Activated CD4-positive, alpha-beta T cell treated with anti-CD3 and anti-CD28 coated beads for 24 hours (primary cell): ENCODE measurements at places on chromosomes 7 and 10.
A peak's percentile ranks its signal among the peaks of the same experiment; 100 is the strongest.

- DNase-seq: peak; percentile 56
Measured at GRCh38 chr7:41881331-41882130, 178.6 kb upstream of the INHBA start.

- no peak for DNase-seq
Measured at GRCh38 chr10:34629084-34629483, 186.0 kb downstream of the PARD3 start.

GRCh38 chr10:130997267-130998045 is 314.1 kb downstream of the TCERG1L start:
- DNase-seq: no peak

GRCh38 chr10:97632949-97633884 is at the start of gene MORN4:
Gene MORN4, minus strand, starts transcription at chr10:97633500. Its CDS starts 13,847 bp downstream, at chr10:97619653.
- DNase-seq: peak; percentile 81

DNA sequence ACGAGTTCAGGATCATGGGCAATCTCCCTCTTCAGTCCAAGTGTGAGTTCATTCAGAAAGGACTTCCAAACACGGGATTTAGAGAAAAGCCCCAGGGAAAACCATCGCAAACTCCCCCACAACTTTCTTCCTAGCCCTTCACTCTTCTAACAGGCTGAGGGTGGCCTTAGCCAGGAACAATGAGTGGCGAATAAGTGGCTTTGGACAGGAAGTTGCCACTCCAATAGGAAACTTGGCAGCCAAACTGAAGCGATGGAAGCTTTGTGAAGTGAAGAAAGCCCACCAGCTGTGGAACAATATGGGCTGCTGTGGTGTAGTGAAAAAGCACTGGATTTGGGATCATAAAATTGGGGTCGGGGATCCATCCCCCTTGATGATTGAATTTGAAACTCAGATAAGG is 193.2 kb downstream of the TEX36 start:
- no peak for DNase-seq

DNA sequence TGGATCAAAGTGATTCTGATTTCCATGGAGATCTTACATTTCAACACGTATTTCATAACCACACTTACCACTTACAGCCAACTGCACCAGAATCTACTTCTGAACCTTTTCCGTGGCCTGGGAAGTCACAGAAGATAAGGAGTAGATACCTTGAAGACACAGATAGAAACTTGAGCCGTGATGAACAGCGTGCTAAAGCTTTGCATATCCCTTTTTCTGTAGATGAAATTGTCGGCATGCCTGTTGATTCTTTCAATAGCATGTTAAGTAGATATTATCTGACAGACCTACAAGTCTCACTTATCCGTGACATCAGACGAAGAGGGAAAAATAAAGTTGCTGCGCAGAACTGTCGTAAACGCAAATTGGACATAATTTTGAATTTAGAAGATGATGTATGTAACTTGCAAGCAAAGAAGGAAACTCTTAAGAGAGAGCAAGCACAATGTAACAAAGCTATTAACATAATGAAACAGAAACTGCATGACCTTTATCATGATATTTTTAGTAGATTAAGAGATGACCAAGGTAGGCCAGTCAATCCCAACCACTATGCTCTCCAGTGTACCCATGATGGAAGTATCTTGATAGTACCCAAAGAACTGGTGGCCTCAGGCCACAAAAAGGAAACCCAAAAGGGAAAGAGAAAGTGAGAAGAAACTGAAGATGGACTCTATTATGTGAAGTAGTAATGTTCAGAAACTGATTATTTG is 15.3 kb downstream of the HNRNPA2B1 start:
- DNase-seq: no peak

GRCh38 chr7:151684408-151685175 is 164.9 kb upstream of the RHEB start:
- no peak for DNase-seq

- DNase-seq: no peak
Measured at GRCh38 chr7:66296001-66296521, 90.9 kb downstream of the TPST1 start.

- DNase-seq: no peak
Measured at GRCh38 chr10:3418041-3418754, 245.6 kb upstream of the PITRM1 start.

DNA sequence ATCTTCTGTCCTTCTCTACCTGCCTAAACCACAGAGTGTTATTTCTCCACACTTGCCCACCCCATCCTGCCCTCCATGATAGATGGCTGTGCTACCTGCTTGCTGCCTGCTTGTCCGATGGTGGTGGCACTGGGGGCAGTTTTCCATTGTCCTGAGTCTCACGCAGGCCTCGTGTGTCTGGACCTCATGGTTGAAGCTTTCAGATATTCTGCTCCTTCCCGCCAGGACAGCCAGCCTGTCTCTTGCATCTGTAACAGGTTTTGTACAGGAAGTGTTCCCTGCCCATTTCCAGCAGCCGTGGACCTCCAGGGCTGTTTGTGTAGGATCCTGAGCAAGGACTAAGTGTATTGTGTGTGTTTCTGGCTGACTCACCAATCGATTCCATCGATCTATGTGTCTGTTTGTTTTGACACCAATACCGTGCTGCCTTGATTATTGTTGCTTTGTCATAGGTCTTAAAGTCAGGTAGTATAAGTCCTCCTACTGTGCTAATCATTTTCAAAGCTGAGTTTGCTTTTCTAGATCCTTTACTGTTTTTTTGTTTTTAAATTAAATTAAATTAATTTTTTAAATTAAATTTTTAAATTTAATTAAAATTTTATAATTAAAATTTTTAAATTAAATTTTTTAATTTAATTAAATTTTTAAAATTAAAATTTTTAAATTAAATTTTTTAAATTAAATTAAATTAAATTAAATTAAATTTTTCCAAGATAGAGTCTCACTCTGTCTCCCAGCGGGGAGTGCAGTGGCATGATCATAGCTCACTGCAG is 8.5 kb downstream of the IL15RA start:
- no peak for DNase-seq

GRCh38 chr7:28739826-28740225 is 218.3 kb downstream of the TRIL start:
- DNase-seq: no peak

- no peak for DNase-seq
Measured at GRCh38 chr7:97187067-97187466, 69.6 kb downstream of the SDHAF3 start.

GRCh38 chr10:129968853-129969183 is 4.7 kb upstream of the EBF3 start:
- no peak for DNase-seq

GRCh38 chr10:48638158-48638557 is 33.3 kb upstream of the ARHGAP22 start:
- no peak for DNase-seq

GRCh38 chr10:48608976-48609375 is 4.1 kb upstream of the ARHGAP22 start:
- no peak for DNase-seq

GRCh38 chr10:132557696-132558515 is 20.3 kb downstream of the INPP5A start:
- no peak for DNase-seq

GRCh38 chr7:128031901-128032604 is 816 bp upstream of the LRRC4 start:
- peak; percentile 33 for DNase-seq

- DNase-seq: no peak
Measured at GRCh38 chr7:143279186-143280098, 5.3 kb upstream of the TMEM139 start.

- no peak for DNase-seq
Measured at GRCh38 chr7:47488969-47489342, 93.0 kb downstream of the TNS3 start.

- DNase-seq: no peak
Measured at GRCh38 chr7:76364198-76364584, 5.4 kb upstream of the YWHAG start.

- no peak for DNase-seq
Measured at GRCh38 chr7:26910221-26910620, 45.8 kb upstream of the SKAP2 start.

DNA sequence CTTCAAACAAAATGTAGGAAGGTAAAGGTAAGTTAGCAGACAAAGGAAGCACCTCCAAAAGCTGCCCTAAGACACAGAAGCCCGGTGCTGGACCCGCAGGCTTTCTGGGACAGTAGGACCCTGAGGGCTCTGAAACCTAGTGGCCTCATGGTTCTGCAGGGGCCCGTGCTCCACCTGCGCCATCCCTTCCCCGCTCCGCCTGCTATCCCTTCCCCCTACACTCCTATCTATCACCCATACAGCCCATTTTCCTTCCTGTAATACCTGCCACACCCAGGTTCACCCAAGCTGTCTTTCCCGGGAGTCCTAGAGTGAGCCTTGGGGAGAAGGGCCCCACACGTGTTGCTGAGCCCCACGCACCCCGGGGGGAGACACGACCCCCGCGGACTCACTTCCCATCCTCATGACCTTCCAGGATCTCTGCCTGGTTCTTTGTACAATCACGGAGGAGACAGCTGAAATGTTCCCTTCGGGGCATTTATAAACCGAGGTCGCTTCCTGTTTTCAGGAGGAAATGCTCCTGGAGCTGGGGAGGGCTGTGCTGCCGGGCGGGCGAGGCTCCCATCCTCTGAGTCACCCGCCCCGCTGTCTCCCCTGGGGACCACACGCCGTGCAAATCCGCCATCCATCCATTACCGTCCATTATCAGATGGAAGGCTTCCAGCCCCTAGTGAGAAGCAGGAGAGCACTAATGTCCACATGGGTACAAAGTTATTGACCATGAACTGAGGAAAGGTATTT is 251.7 kb upstream of the PITRM1 start:
- DNase-seq: no peak

DNA sequence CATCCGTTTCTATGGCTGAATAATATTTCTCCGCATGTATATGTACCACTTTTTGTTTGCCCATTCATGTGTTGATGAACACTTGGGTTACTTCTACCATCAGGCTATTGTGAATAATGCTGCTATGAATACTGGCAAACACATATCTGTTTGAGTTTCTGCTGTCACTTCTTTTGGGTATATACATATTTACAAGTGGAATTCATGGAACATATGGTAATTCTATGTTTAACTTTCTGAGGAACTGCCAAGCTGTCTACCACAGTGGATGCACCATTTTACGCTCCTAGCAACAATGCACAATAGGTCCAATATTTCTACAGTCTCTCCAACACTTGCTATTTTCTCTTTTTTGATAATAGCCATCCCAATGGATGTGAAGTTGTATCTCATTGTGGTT is 5.5 kb upstream of the ZNF488 start:
- DNase-seq: no peak

DNA sequence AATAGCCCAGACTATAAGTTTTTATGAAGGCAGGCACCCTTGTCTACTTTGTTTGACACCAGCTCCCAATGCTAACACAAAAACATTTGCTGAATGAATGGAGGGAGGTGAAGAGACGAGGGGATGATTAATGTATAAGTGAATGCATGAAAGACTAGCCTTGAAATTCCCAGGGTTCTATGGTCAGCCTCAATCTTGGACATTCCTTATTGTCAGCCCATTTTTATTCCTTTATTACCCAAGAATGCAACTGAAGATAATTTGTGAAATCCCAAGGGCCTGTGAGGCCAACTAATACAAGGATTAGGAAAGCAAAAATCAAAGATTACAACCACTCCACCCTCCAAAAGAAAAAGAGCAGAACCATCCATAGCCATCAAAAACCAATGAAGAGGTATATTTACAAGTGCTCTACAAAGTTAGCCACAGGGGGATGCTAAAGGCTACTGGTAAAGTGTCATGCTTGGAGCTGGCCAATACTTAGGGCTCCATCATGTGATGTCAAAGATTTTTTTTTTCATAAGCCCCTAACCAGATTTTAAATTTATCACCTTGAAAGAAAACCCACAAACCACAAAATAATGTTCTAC is 40.0 kb upstream of the ASAH2 start:
- no peak for DNase-seq

DNA sequence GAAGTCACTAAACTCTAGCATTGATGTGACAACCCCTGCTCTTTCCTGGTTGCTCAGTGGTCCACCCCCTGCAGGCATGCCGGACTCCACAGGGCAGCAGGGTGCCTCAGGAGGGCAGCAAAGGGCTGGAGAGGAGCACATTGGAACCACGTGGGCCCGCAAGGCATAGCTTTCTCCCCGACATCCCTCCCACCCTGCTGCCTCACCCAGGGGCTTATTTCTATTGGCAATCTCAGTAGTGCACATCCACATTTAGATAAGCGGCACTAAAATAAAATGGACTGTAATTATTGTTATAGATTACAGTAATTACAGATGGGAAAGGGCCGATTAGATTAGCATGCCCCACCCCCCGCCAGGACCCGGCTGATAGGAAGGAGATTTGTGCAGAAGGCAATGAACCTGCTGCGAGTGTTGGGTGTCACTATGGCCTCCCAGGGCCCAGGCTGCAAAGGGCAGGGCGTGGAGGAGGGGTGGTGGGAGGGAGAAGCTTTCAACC is 580.1 kb downstream of the GRID1 start:
- DNase-seq: no peak
